ENCODE measurements at places on chromosomes 3 and 15.
A peak's percentile ranks its signal among the peaks of the same experiment; 100 is the strongest.

GRCh38 chr15:58639002-58639756 lies 110.3 kb downstream of the ADAM10 start:
- no peak for DNase-seq

DNA sequence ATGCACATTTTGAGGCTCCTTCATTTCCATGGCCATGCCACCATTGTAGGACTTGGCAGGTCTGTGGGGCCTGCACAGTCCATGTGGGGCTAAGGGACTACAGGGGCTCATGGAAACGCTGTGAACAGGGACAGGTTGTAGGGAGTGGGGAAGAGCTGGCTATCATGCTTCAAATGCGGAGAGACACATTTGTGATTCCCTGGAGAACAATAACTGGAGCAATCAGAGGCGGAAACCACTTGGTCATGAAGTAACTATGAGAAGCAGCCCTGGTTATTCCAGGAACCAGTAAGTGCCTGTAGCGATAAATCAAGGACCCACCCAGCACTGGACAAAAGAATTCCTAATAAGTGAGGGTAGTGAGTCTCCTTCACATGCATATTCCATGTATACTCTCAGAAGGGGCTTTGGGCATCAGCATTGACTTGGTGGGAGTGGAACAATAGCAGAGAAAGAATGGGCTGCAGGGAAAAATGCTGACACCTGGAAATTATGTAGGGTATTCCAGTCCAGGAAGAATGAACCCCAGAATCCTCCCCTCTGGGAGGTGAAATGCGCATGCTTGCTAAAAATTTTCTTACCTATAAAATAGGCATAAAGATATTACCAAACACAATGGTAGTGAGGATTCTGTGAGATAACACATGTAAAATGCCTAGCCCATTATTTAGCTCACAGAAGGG lies 251.4 kb upstream of the ROPN1 start:
- DNase-seq = no peak

GRCh38 chr3:65671004-65671403 lies 367.7 kb downstream of the MAGI1 start:
- no peak for DNase-seq

DNA sequence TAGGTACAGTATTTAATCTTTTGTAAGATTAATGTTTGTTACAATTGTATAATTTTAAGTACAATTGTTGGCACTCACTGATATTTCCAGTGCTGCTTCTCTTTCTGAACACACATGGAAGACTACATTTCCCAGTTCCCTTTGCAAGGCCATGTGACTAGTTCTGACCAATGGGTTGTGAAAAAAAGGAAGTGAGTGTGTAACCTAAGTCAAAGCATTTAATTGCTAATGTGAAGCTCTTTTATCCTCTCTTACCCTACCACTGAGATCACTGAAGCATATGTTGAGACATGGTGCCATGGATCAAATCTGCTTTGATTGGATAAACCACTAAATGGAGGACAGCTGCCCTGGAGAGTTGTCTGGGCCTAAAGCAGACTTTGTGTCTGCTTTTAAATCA lies 83.9 kb upstream of the PLXND1 start:
- DNase-seq = peak; percentile 41

DNA sequence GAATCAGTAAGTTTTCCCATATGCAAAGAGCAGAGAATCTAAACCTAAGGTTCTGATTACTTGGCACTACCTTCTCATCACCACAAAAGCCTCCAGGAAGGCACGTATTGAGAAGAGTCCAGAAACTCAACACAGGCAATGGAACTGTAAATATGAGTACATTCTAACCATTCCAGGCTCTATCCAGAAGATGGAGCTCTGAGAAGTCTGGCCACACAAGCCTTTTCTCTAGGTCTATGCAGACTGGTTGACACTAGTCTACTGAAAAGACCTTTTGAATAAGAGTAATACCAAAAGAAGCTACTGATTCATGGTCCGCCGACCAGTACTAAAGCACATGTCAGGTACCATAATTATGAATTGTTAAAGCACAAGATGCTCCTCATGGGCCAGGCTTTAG lies 12.2 kb upstream of the NCKIPSD start:
- no peak for DNase-seq

DNA sequence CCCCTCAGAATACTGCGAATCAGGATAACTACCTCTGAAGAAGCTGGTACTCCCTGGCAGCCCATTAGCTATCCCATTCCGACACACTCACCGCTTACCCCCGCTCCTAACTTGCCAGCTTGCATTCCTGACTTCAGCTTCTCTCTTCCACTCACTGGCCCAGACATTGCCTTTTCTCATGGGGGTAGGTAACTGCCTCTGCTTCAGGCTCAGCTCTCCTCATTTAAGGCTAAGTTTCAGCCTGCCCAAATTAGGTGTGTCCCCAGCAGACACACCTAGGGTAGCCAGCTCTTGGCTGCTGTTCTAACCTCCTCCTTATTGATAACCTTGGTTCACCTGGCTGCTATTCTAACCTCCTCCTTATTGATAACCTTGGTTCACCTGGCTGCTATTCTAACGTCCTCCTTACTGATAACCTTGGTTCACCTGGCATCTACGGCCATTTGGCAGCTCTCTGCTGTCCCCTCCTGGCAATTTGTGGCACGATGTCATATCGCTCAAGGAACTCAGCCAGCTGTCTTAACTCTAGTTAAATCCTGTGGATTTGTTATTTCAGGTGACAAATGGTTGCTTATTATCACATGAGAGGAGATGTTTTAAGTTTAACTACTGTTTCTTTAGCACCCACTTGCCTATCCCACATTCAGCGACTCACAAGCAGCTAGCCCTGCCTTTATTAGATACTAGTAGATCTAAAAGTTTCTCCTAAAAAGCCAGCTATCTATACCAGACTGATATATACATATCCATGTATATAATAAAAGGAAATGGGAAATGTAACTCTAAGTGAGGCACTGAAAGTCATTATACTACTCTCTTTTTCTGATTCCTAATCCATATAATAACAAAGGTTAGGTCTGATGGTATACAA lies 106.5 kb upstream of the ACP3 start:
- DNase-seq = no peak

DNA sequence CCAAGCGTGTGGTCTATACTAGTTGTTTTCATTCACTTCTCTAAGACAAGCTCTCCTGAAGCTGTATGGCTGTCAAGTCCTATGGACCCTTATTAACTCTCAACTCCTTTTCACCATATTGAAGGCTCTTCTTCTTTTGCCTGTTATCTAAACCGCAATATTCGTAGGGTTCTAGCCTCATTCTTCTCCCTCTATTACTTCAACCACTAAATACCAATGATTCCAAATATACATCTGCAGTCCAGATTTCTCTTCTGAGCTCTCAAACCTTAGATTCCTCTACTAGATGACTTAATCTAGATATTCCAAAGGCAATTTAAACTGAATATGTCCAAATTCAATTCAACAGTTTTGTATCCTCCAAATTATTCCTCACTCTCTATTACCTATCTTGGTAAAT lies 24.6 kb downstream of the AQR start:
- DNase-seq = no peak

DNA sequence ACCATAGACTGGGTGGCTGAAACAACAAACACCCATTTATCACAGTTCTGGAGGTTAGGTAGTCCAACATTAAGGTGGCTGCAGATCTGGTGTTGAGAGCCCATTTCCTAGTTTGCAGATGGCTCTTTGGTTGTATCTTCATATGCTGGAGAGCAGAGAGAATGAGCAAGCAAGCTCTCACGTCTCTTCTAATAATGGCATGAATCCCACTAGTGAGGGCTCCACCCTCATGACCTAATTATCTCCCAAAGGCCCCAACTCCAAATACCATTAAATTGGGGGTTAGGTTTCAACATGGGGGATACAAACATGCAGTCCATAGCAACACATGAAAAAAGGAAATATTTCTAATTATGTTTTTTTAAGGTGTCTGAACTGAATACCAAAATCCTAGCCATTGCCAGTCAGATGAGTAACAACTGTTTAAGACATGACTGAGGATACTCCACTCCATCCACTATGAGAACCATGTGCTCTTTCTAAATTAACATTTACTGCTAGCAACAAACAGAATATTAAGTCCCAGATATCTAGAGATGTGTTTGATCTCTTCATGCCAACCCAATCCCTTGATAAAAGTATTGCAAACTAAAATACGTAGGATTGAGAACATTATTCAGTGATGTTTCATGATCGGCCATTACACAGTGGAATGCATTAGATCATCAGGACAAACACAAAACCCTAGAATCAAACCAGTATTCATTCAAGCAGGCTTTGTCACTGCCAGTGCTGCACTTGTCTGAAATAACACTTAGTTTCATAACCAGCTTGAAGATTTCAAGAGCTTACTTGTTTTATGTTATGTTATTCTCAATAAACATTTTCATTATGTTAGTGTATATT lies 340.3 kb downstream of the SLC9A9 start:
- DNase-seq = no peak

DNA sequence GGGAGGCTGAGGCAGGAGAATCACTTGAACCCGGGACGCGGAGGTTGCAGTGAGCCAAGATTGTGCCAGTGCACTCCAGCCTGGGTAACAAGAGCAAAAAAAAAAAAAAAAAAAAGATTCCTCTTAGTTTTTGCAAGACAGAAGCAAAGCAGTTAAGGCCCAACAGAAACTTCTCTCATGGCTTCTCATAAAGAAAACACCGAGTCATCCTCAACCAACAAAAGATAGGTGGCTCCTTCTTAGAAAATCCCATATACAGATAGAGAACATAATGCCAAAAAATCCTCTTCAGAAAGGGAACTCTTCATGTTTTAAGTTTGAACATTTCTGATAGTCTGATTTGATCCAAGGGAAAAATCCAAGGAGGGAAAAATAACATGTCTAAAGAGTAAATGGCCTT lies 12.5 kb upstream of the SKIL start:
- DNase-seq = no peak

DNA sequence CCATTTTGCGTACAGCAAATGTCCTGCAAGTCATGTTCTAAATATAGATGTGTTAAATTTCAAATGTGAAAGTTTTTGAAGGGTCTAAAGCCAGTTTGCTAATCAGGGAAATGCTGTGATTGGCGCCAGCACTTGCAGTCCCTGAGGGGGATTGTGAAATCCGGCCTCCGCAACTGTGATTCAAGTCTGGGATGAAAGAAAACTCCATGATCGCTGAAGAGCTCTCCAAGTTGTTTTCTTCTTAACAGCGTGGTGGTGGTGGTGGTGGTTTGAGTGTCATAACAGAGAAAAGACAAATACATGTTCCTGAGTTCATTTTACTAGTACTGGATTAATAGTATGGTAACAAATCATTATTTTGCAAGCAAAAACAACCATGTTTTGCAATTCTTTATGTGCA lies 51.8 kb downstream of the MITF start:
- no peak for DNase-seq

GRCh38 chr3:149658744-149659497 lies 1.1 kb upstream of the WWTR1 start:
- DNase-seq = no peak

DNA sequence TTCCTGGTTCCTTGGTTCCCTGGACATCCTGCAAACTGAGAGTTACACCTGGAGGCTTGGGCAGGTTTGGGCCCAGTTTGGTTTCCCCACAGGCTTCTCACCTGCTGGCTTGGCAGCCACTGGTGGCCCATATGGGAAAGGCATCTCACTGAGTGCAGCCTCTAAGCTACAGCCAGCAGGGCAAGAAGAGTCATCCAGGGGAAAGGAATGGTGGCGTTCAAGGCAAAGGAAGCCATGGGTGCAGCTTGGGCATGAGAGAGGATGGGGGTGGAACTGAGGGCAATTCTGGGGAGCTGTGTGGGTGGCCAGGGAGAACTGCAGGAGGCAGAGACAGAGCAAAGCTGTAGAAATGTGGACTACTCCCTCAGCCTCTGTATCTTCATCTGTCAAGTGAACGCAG lies 106.4 kb downstream of the EPHB1 start:
- DNase-seq = no peak

- DNase-seq = no peak
Observed at GRCh38 chr15:64096668-64097384, 1.0 kb downstream of the SNX1 start.

- no peak for DNase-seq
Observed at GRCh38 chr15:78730955-78731354, 80.3 kb downstream of the ADAMTS7 start.

DNA sequence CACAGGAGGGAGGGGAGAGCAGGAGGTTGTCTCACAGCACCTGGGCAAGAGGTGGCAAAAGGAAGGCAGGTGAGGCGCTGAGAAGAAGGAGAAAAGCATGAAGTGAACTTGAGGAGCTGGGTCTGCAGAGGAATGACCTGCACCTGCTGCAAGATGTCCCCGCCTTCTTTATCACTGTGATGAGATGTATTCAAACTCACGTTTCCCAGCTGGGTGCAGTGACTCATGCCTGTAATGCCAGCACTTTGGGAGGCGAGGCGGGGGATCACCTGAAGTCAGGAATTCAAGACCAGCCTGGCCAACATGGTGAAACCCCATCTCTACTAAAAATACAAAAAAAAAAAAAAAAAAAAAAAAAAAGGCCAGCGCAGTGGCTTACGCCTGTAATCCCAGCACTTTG lies 22.2 kb upstream of the ZNF710 start:
- DNase-seq = no peak

GRCh38 chr15:25181293-25182097 lies 226.7 kb downstream of the SNRPN start:
- no peak for DNase-seq

GRCh38 chr15:47136236-47136635 lies 581.1 kb upstream of the SEMA6D start:
- DNase-seq = no peak

DNA sequence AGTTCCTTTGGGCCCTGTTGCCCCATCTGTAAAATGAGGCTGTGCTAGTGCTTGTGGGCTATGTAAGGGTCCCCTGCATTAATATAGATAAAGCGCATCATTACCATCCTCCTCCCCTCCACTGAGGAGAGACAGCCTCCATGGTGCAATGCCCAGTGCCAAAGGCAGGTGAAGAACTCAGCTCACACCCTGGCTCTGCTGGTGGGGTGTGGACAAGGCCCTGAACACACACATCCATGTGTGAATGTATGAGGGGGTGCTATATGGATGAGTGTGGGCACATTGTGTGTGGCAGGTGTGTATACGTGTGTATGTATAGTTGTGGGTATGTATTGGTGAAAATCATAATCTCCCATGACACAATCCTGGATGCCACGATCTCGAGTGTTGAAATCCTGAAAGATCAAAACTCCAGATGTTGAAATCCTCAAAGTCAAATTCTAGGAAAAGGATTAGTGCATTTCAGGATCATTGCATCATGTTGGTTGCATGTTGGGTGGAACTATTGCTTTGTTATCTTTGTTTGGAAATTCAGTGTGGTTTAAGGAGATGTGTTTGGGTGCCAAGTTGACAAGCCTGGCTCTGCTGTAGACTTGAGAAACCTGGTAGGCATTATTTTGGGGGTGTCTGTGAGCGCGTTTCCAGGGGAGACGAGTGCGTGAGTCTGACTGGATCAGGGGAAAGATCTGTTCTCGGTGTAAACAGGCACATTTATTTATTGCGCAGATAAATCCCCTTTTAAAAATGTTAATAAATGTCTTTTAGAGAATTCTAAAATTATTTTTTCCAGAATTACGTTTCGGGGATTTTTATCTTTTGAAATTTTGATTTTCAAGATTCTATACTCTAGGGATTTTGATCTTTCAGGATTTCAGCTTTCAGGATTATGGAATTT lies 42.0 kb upstream of the SEC61A1 start:
- no peak for DNase-seq

All from amygdala (tissue), 56 donors.